ENCODE measurements at places on chromosomes 7 and 10.

- no peak for DNase-seq
Measured at GRCh38 chr7:80379034-80379982, 132.6 kb downstream of the GNAT3 start.

DNA sequence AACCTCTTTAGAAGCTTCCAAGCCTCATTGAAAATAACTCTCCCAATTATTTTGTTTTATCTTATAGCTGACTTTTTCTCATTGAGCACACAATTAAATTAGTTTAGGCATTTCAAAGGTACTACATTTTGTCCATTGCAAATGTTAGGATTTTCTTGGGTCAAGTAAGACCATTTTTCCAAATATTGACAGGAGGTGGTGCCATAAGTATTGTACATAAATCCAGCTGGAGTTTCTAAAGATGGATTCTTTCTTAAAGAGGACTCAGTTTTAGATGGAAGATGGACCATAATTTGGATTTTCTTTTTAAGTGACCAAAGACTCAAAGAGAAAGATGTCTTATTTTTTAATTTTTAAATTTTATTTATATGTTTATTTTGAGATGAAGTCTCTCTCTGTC, 12.3 kb upstream of the OPN4 start:
- DNase-seq: no peak

- DNase-seq: no peak
Measured at GRCh38 chr7:90271753-90272152, 26.8 kb downstream of the CFAP69 start.

- no peak for DNase-seq
Measured at GRCh38 chr10:85250304-85250703, 921.9 kb downstream of the CCSER2 start.

DNA sequence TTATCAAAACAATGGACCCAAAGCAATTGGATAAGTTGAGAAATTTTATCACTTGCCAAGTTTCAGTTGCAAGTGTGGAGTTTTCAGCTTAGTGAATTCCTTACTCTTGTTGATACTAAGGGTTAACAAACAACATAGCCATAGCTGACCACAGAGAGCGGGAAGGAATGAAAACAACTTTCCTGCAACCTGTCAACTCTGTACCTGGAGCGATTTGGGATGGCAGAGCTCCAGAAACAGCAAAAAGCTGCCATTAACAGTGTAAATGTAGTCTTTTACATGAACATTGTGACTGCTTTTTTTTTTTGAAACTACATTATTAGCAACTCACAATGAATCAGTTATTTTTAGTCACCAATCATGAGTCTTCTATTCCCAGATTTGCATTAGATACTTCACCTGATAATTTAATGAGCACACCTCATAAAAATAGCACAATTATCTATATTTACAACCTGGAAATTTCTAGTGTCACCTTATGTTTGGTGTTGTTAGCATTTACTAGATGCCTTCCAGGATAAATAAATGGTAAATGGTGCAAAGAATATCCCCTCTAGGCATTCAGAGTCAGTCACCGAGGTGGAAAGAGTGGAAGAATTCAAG, 47.6 kb upstream of the RAPGEF5 start:
- no peak for DNase-seq

- no peak for DNase-seq
Measured at GRCh38 chr10:98446151-98446660, 529 bp downstream of the HPS1 start.

DNA sequence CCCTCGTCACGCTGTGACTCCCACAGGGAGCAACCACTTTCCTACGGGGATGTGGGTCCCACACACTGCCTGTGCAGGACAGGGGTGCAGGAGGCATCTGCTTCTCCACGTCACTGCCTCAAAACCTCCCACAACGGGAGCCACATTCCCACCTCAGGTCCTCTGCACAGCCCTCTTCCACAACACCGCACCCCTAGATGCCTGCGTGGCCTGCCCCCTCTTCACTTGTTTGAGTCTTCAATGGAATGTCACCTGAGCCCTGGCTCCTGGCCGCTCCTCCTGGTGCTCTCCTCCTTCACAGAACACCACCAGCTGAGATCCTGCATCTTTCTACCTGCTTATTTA, 73.6 kb downstream of the MAD1L1 start:
- peak; percentile 51 for DNase-seq

DNA sequence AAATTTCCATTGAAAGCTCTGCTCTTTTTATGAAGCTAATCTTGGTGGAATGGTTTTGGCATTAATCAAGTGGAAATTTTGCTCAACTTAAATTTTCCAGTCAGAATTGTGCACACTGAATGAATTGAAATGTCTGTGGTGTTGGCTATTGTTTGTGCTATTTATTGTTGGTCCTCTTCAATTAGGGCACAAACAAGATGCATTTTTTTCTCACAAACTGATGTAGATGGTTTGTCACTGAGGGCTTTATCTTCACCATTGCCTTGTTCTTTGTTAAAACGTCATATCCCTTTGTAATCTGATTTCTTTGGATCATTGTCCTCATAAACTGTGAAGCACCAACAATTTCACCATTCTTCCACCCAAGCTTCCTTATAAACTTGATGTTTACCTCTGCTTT, 152.1 kb upstream of the RHOBTB1 start:
- no peak for DNase-seq

GRCh38 chr7:35286422-35286821, 32.5 kb upstream of the TBX20 start:
- no peak for DNase-seq

DNA sequence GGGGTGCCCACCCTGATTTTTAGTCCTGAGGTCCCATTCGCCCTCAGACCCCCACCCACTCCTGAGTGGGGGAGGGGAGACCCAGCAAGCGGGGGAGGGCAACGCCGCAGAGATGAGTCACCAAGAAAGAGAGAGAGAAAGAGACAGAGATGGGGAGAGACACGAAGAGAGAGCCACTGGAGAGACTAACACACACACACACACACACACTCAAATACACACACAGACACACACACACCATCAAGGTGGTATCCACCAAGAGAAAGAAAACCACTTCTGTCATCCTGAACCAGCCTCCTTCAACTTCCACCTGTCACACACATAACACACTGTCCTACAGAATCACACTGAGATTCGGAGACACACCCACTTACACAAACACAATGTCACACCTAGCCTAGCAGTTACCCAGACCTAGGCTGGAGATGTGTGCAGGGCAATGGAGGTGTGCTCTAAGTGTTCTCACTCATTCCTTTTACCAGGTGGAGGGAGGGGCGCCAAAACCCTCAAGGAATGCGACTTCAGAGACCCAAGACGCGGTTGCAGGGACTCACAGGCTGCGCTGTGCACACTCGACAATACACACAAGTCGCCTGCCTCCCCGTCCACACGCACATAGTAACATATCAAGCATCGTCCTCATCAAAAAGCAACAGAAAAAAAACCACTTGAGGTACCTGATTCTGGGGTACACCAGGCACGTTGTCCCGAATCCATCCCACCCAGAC, 3.9 kb upstream of the VGF start:
- no peak for DNase-seq

DNA sequence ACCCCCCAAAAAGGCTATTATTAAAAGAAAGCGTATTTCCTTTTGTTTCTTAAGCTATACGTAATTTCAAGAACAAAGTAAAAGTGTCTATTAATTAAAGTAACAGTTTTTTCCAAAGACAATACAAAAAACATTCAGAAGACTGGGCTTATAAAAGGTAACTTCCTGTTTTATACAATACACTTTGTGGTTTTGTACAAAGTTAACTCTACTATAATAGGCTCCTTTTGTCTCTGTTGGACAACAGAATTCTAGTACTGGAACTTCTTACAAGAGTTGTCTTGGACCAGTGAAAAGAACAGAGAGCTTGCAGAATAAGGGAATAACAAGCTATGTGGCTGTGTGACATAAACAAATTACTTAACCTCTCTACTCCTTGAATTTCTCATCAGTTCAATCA, 21.5 kb downstream of the SFMBT2 start:
- DNase-seq: no peak

GRCh38 chr7:26320878-26321277, 29.2 kb downstream of the SNX10 start:
- no peak for DNase-seq

DNA sequence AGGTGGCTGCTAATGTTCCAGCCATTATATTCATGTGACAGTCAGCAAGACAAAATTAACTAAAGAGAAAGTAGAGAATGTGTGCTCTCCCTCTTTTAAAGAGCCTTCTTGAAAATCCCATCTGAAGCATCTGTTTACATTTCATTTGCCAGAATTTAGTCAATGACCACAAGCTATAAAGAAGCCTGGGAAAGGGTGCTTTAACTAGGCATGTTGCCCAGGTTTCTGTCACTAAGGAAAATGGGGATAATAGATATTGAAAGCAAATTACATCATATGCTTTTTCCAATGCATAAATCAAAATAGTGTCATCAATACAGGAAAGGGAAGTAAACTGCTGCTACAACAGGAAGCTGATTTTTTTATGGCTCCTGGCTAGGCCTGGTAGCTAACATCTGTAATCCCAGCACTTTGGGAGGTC, 67.7 kb downstream of the ELAPOR2 start:
- DNase-seq: no peak

- no peak for DNase-seq
Measured at GRCh38 chr7:106964466-106964865, 80.0 kb upstream of the PRKAR2B start.

DNA sequence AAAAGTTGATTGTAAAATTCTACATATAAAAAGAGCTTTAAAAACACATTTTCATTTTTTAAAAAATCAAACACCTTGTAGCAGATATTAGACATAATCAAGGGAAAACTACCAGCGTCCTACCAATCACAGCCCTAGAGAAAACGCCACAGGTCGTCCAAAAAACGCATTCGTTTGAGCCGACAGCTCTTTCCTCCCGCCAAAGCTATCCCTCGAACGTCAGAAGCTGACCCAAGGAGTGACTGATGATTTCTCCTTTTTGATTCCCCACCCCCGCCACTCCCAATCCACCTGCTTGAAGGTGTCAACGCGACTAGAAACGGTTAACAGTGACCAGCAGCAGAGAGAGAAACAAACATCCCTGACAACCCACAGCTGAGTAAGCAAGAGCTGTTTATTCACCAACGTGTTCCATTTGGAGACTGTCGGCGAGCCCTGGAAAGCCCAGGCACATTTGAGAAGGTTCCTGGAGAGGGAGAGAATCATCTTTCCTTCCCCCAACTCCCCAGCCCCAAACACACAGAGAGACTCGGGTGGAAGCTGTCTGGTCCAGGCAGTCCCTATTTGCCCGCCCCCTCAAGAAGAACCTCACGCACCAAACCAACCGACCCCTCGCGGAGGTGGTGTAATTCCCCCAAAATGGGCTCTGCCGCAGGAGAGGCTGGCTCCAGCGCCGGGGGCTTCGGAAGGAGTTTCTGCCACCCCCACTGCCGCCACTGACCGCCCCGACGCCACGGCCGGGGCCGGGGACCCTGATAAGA, 622 bp downstream of the CPEB3 start:
- no peak for DNase-seq

GRCh38 chr7:136339464-136339863, 362.3 kb upstream of the MTPN start:
- no peak for DNase-seq

- no peak for DNase-seq
Measured at GRCh38 chr10:103042129-103042528, 124.0 kb downstream of the CNNM2 start.

GRCh38 chr7:100679129-100679926, 5.8 kb downstream of the GNB2 start:
- no peak for DNase-seq

- no peak for DNase-seq
Measured at GRCh38 chr7:104198673-104199278, 9.0 kb downstream of the ORC5 start.

- peak; percentile 96 for DNase-seq
Measured at GRCh38 chr10:98414932-98415730, at the start of gene PYROXD2. Gene PYROXD2 (minus strand): TSS chr10:98415182. CDS start chr10:98415135, 47 bp downstream.

GRCh38 chr10:11450427-11450826, 161.0 kb downstream of the USP6NL start:
- DNase-seq: no peak

DNA sequence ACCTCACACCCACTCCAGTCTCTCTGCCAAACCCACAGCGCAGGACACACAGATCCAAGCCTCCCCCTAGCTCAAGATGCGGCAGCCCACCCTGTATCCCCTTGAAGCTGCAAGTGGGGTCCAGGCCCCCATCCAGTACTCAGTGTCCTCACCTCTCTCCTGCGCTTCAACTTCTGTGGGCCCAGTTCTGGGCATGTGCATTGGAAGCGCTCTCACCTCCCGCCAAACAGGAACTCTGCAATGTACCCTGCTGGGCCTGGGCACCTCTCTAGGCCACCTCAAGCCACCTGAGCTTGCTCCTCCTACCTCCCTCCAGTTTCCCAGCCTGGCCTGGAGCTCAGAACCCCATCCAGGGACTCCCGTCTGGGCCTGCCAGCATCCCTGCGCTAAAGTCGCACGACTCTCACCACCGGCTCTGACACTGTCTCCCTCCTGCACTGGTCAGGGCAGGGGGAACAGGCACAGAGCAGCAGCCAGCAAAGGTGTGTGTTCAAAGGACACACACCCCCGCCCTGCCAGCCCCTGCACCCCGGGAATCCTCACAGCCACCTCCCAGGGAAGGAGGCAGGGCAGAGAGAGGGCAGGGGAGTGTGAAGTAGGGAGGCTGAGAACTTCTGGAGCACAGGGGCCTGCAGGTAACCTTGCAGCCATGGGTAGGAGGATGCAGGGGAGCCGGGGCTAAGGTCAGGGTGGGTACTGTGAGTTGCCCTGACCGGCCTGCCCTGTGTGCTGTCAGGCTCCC, 51.7 kb upstream of the MSMB start:
- no peak for DNase-seq

- no peak for DNase-seq
Measured at GRCh38 chr10:69861251-69862240, 59.8 kb downstream of the COL13A1 start.

- DNase-seq: no peak
Measured at GRCh38 chr7:12162415-12163113, 48.5 kb upstream of the TMEM106B start.

GRCh38 chr7:132393789-132394261, 182.4 kb downstream of the PLXNA4 start:
- DNase-seq: no peak

DNA sequence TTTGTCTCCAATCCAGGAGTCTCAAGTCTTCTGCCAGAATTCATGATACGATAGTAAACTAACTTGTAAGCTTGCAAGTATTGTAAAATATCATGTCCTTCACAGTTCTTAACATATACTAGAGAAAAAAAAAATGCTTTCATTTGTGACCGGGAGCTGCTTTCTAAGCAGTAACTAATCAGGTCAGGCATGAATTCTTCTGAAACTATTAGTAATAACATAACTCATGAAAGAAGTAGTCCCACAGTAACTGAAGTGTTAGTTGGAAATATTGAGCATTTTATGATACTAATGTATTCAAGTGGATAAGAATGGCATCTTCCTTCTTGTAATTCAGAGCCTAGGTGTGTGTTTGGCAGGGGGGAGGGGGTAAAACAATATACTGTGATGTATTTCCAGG, 665.6 kb downstream of the DNAJB9 start:
- DNase-seq: no peak

DNA sequence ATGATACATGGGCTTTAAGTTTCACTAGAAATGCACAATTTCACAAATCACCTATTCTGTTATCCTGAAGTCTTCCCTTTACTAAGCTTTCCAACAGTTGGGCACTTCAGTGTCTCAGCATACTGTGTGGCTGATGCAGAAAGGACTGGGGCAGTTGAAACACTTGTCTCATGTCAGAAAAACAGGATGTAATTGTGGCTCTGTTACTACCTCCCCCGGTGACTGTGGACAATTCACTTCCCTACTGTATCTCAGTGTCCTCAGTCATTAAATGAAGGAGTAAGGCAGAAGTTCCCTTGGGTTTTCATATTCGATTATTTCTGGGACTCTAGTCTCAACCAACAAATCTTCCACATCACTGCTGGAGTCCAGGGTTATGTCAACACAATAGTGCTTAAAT, 17.9 kb downstream of the ANKRD22 start:
- DNase-seq: no peak

GRCh38 chr7:19113855-19114550, 3.4 kb downstream of the TWIST1 start:
- DNase-seq: no peak

All from sciatic nerve (tissue), 2 donors.